ENCODE measurements at places on chromosomes 2 and 18. TPM values are rescaled to one million over a fixed set of nuclear protein-coding genes. Genes with fewer than 3 reads are reported as not detected.

Gene OTOS
- total RNA-seq = not detected

Gene PXDN
- total RNA-seq = 7.1 TPM

Gene TRPM8
- not detected for total RNA-seq

Gene GRB14
- total RNA-seq = 0.36 TPM

Gene SF3B6
- total RNA-seq = 85.7 TPM

Gene CNTNAP5
- not detected for total RNA-seq

Gene GLB1L
- total RNA-seq = 2.4 TPM

Gene CAVIN2
- total RNA-seq = 8.7 TPM

Gene HJURP
- 9.4 TPM for total RNA-seq

Gene BBS5
- 3.5 TPM for total RNA-seq

Gene C2orf92
- total RNA-seq = 1.7 TPM

Gene AMER3
- total RNA-seq = not detected

Gene PPM1G
- total RNA-seq = 57.3 TPM

Gene TMEM169
- total RNA-seq = 0.04 TPM

Gene MEP1B
- not detected for total RNA-seq

Gene LHCGR
- not detected for total RNA-seq

Gene GNAL
- 8.8 TPM for total RNA-seq

Gene COL5A2
- total RNA-seq = 6.3 TPM

Gene MDH1B
- 0.76 TPM for total RNA-seq

Gene HK2
- 37.4 TPM for total RNA-seq

Gene SLC4A1AP
- total RNA-seq = 13.3 TPM

Gene LYG2
- total RNA-seq = not detected
